ENCODE measurements at places on chromosomes 16 and 17. TPM values are rescaled to one million over a fixed set of nuclear protein-coding genes. Genes with fewer than 3 reads are reported as not detected.
A peak's percentile ranks its signal among the peaks of the same experiment; 100 is the strongest.

- no peak for DNase-seq
These were observed 37.7 kb downstream of the USP32 start for GRCh38 chr17:60354223-60354622.

DNA sequence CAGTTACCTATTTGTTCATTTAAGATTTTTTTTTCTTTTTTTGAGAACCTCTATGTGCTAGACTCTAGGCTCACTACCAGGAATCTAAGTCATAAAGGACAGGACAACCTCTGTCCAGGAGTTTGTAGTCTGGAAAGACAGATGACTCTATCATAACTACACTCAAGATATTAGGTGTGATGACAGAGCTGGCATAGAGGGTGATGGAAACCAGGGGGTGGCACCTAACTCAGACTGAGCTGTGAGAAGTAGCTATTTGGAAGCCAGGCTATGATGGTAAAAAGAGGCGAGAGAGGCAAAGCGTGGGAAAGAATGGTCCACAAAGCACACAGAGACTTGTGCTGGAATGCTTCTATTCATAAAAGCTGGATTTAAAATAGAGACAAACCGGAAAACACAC lies 372.3 kb downstream of the SEC14L1 start:
- DNase-seq: no peak

GRCh38 chr17:50949989-50950877 lies 84.1 kb upstream of the TOB1 start:
- peak; percentile 46 for DNase-seq

DNA sequence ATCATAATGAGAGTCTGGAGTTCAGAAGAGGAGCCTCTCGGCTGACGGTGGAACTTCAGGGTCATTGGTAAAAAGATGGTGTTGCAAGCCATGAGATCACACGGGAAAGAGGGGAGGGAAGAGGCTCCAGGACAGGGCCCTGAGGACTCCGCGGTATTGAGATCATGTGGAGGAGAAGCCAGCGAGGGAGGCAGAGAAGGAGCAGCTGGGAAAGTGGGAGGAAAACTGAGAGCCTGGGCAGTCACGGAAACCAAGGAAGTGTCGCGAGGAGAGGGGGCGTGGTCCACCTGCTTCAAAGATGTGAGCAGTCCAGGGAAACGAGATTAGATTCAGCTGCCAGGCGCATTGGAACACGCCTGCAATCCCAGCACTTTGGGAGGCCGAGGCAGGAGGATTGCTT lies 27.7 kb upstream of the SBK1 start:
- DNase-seq: no peak

DNA sequence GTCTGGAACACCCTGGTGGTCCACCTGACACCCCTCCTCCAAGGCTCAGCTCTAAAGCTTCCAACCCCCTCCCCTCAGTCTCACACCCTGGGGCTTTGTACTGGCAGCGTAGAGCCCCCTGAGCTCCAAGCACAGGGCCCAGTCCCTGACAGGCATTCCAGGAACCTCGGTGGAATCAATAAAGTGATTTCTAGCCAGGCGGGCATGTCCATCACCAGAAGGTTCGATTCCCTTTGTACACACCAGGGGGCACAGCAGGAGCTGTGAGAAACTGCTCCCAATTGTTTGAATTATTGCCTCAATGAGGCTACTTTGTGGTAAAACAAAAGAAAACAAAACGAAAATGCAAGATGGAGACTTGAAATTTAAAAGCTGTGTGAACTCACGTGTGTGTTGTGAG lies 51.8 kb downstream of the SMPD3 start:
- DNase-seq: peak; percentile 42

DNA sequence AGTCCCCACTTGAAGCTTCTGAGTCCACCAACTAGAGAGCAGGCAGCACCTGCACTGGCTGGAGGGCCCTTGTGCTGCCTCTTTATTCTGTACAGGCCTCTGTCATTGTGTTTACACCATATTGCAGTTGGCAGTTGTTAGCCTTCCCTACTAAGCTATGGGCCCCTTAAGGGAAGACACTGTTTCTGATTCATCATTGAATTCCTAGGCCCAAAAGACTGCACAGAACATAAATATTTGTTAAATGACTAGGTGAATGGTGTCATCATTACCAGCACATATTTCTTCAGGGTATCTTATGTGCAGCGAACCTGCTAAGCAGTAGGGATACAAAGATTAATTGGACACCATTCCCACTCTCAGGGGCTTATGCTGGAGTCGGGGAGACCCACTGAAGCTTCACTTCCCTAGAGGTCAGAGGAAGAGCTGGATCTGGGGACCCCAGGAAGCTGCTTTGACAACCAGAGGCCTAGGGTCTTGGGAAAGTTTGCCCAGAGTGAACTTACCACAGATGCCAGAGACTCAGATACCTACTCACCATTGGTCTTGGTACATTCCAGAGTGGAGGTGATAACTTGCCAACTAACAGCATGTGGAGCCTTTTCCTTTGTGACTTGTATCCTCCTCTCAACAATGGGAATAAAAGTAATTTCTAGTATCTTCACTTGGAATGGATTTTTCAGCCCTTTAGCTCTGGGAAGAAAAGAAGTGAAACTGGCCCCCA lies 28.7 kb upstream of the DDX52 start:
- no peak for DNase-seq

DNA sequence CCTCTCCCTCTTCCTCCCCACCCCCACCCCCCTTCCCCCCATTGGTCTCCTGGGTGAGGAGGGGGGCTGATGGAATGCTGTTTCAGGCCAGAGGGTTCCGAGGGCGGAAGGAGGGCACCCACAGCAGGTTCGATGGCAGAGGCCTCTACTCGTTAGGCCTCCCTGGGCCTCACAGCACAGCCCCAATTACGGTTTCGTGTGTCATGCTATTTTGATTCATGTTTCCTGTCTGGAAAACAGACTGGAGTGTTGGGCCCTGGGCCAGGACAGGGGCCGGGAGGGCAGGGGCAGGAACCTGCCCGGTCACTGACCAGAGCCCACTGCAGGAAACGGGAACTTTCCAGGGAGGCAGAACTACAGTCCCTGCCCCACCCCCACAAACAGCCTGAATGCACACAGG lies 138.2 kb downstream of the C16orf95 start:
- DNase-seq: no peak

- no peak for DNase-seq
These were observed 16.8 kb upstream of the ZNF287 start for GRCh38 chr17:16585796-16586195.

The MEIOC gene
- 0.35 TPM for total RNA-seq

The KIFC3 gene
- 2.7 TPM for total RNA-seq

The KRTAP9-2 gene
- total RNA-seq: not detected

The WNT9B gene
- not detected for total RNA-seq

The CACNB1 gene
- 8.8 TPM for total RNA-seq

The CCL16 gene
- total RNA-seq: not detected

All from activated T-cell treated with anti-CD3 and anti-CD28 coated beads, Interleukin-2, amount 50 U/mL, for 4 hours (primary cell).